GM23338 (cell line): ENCODE measurements at places on chromosomes 3 and 15. TPM values are rescaled to one million over a fixed set of nuclear protein-coding genes. Genes with fewer than 3 reads are reported as not detected.

The IL16 gene
- 0.16 and 0.29 TPM in 2 replicates for polyA plus RNA-seq

The MUSTN1 gene
- polyA plus RNA-seq, result 0.40 and 1.2 TPM in 2 replicates

The DCUN1D1 gene
- 26.8 and 29.5 TPM in 2 replicates for polyA plus RNA-seq

The PPP2R3A gene
- 4.5 and 6.4 TPM in 2 replicates for polyA plus RNA-seq

DNA sequence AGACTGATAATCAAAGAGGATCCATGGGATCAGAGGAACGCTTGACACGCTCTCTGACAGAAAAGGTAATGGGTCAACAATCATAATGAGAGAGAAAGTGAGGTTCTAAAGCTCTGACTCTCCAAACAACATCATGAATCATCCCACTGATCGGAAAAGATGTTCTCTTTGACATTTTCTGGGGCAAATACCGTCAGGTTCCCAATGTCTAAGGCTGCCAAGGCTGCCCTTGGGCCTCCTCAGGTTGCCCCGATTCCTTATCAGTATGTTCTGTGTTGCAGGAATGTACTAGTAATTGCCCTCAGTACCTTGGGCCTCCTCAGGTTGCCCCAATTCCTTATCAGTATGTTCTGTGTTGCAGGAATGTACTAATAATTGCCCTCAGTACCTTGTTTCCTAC lies 60.9 kb downstream of the NPTN start:
- no peak for DNase-seq

DNA sequence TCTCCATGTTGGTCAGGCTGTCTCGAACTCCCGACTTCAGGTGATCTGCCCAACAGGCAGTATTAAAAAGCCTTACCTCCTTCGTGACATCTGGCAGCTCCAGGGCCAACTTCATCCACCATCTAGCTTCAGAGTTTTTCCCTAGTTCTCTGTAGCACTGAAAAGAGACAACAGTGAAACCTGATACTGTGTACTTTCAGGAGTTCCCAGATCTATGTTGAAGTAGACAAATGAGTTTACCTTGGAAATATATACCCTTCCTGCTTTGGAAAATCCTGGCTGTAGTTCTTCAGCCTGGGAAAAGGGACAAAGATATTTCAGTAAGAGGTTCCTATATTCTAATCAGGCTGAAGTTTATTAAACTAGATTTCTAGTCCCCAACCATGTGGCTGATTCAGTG lies 18.0 kb downstream of the RMDN3 start:
- DNase-seq, result no peak

- DNase-seq, result no peak
Measured at GRCh38 chr3:69087030-69087791, 2.5 kb downstream of the ARL6IP5 start.

The GOLGA8F gene
- polyA plus RNA-seq, result not detected in 2 replicates

- DNase-seq, result peak; percentile 62
Measured at GRCh38 chr3:52277972-52278509, 408 bp downstream of the WDR82 start.

The NRG4 gene
- polyA plus RNA-seq, result 0.28 and 0.47 TPM in 2 replicates

The ELL3 gene
- polyA plus RNA-seq, result 12.0 and 14.2 TPM in 2 replicates

DNA sequence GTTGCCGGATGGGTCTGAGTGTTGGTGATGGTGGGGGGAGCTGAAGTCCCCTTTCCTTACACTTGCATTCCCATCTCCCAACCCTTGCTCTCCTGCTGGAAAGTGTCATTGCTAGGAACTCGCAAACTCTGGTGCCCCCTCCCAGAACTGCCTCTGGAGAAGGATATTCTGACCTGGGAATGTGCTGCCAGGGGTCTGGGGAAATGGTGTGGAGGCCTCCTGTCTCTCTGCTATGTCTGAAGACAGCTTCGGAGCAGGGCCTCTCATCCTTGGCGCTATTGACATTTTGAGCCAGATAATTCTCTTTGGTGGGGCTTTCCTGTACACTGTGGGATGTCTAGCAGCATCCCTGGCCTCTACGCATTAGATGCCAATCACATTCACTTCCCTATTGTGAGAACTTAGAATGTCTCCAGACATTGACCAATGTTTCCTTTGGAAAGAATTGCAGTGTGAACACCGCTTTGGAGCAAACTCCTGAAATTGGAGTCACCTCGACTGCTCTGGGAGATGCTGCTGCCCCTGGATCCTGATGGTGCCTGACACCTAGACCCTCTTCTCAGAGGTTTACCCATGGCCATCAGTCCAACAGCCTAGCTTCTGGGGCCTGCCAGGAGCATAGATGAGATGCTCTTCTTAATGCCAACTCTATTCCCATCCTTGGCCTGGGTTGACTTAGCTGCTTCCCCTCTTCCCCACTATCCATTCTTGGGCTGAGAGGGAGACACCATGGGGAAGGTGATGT lies 2.2 kb upstream of the KY start:
- DNase-seq, result no peak

DNA sequence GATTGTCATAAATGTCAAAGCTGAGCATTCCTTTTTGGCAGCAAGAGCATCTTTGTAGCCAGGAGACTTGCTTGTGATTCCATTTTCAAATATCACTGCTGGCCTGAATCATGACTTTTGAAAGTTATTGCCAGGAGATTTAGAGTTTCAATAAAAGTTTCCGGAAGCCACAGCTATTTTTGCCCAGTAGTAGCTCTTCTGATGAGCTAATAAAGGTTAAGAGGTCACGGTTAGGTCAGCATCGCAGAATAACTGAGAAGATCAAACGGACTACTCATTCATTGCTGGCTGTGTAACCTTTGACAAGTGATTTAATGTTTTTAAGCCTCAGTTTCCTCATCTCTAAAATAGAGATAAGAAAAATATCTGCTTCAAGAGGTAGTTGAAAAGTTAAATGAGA lies 105.1 kb upstream of the ETV5 start:
- DNase-seq, result no peak

- DNase-seq, result peak; percentile 43
Measured at GRCh38 chr15:89379251-89379695, 44.6 kb upstream of the POLG start.

The COL7A1 gene
- polyA plus RNA-seq, result 3.0 and 4.0 TPM in 2 replicates

GRCh38 chr3:4956099-4956498 lies 23.1 kb upstream of the BHLHE40 start:
- no peak for DNase-seq

GRCh38 chr15:32098033-32098432 lies 67.7 kb downstream of the CHRNA7 start:
- DNase-seq, result no peak

The ALS2CL gene
- polyA plus RNA-seq, result 2.6 and 3.4 TPM in 2 replicates

The CCDC54 gene
- polyA plus RNA-seq, result not detected in 2 replicates

- no peak for DNase-seq
Measured at GRCh38 chr15:93719921-93720351, 511.4 kb upstream of the MCTP2 start.

DNA sequence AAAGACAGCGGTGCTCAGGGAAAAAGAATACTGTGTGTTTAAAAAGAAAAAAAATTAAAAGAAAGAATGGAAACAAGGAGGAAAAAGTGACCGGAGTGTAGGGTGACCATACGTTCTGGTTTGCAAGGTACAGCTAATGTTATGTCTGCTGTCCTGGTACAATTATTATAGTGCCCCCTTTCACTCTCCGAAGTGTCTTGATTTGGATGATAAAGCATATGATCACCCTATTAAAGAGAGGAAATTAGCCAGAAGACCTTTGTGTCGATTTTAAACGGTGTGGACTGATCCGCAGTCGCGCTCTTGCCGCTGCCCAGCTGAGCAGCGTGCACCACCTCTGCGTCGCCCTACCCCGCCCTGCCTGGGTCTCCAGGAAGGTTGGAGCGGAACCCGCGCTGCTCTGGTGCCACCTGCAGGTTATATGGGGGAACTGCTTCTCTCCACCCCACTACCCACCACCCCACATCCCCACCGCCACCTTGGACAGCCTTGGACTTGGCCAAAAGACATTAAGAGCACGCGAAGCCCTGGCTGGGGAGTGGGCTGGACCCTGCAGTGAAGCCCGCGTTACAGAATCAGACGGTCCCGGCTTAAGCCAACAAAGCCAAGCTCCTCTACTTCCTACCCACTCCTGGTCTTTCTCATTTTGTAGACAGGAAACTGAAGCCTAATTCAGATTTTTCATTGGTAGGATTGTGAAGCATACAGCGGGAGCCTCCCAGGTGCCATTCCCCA lies 41.2 kb upstream of the UBE2Q2 start:
- peak; percentile 92 for DNase-seq

GRCh38 chr3:128076483-128077201 lies 24.4 kb downstream of the SEC61A1 start:
- DNase-seq, result peak; percentile 28

The IFT80 gene
- 13.0 and 14.1 TPM in 2 replicates for polyA plus RNA-seq

The DRD3 gene
- 0.65 TPM in 1 of 2 replicates, not detected in the other for polyA plus RNA-seq

GRCh38 chr3:188608401-188608800 lies 454.4 kb downstream of the LPP start:
- DNase-seq, result no peak

The UNC13C gene
- 0.16 TPM in 1 of 2 replicates, not detected in the other for polyA plus RNA-seq

The TBC1D23 gene
- polyA plus RNA-seq, result 17.9 and 22.4 TPM in 2 replicates
